ENCODE measurements at places on chromosomes 7 and 10.
A peak's percentile ranks its signal among the peaks of the same experiment; 100 is the strongest.

DNA sequence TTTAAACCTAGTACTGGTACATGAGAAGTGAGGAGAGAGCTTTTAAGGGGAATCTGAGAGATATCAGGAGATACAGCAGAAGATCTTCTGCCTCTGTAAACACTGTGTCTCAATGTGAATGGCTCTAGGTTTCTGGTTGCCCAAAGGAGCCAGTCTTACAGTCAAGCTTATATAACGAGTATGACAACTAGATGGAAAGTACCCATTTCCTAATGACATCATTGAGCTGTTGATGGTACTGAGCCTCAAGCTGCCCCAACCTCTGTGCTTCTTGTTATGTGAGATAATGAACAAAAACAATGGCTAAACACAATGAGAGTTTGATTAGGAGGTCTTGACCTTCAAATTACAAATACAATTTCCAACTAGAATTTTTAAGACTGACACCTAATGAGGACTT lies 451.5 kb downstream of the SORCS1 start:
- no peak for DNase-seq

DNA sequence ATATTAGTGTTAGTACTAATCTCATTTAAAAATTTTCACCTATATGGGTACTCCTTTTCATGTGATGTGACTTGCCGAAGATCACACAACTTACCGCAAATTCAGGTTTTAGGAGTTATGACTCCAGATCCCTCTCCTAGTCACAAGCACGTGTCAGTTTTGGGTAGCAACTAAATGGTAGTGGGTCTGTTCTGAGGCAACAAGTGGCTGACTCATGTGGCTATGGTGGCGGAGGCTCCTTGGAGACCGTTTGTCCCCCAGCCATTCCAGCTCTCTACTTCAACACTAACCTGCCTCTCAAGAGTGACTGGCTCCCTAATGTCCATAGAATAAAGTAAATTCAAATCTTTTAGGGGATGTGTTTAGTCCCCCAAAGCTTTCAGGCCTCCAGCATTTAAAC lies 39.5 kb downstream of the MRC1 start:
- DNase-seq: no peak

- no peak for DNase-seq
Observed at GRCh38 chr10:3294919-3295581, 122.5 kb upstream of the PITRM1 start.

GRCh38 chr10:126501828-126502227 lies 113.6 kb upstream of the ADAM12 start:
- no peak for DNase-seq

GRCh38 chr7:78435355-78435754 lies 636.8 kb downstream of the PHTF2 start:
- no peak for DNase-seq

GRCh38 chr7:122622682-122623081 lies 76.2 kb downstream of the RNF133 start:
- DNase-seq: no peak

GRCh38 chr10:5655121-5655520 lies 11.3 kb downstream of the ASB13 start:
- no peak for DNase-seq

DNA sequence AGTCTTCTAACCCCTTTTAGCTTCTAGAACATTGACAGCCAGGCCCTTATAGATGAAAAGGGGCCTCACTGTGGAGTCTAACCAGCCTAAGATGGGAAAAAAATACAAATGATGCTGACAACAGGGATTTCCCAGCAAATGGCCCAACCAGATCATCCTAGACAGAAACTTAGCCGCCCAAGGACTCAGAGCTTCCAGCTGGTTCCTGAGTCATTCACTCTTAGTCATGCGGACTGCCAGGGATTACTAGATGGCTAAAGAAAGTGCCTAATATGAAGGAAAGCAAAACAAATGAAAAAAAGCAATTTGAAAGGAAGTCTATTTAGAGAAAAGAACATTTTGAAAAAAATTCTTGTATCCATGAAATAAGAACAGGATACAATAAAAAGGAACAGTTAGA lies 23.7 kb downstream of the TSPAN14 start:
- DNase-seq: no peak

DNA sequence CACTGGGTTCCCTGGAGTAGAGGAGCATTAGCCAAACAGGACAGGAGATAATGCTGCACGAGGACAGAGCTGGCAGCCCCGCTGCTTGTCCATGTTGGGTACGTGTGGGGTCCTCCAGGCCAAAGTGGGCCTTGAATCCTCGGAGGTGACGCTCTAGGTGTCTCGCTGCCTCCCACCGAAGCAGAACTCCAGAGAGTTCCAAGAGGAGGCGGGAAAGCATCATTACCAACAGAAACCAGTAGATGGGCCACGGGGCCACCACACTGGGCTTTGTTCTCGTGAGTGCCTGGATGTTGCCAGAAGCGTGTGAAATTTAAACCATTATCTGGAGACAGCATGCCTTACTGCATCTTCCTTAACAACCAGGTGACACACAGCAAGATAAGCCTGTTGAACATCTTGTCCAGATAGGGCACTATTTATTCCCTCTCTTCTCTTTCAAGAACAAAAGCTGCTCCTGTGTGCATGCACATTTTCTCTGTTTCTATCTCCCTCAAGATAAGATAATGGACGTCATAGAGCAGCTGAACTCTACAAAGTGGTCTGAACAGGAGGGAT lies 56.8 kb downstream of the TNS3 start:
- no peak for DNase-seq

GRCh38 chr7:73648593-73649332 lies 18.9 kb upstream of the VPS37D start:
- no peak for DNase-seq

DNA sequence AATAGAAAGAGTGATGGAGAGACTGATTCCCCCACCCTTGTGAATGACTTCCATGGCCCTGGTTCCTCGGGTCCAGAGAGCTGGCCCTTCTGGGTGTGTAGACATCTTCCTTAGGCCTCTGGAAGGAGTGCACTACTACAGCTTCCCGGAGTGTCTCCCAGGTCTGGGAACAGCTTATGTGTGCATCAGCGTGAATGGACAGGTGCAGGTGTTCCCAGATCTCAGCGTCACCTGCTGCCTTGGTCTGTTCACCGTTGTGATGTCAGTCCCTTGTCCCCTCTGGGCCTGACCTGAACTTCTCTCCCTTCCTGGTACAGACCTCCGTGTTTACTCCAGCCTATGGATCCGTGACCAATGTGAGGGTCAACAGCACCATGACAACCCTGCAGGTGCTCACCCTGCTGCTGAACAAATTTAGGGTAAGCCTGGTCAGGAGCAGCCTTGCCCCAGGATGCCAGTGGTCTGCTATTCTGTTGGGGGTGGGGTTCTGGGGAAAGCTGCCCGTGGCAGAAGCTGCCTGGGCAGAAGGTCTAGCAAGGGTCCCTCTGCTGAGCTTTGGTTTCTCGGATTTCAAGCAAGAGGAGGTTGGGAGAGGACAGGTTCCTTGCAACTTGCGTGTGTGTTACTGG lies 10.5 kb upstream of the DEPP1 start:
- DNase-seq: no peak

DNA sequence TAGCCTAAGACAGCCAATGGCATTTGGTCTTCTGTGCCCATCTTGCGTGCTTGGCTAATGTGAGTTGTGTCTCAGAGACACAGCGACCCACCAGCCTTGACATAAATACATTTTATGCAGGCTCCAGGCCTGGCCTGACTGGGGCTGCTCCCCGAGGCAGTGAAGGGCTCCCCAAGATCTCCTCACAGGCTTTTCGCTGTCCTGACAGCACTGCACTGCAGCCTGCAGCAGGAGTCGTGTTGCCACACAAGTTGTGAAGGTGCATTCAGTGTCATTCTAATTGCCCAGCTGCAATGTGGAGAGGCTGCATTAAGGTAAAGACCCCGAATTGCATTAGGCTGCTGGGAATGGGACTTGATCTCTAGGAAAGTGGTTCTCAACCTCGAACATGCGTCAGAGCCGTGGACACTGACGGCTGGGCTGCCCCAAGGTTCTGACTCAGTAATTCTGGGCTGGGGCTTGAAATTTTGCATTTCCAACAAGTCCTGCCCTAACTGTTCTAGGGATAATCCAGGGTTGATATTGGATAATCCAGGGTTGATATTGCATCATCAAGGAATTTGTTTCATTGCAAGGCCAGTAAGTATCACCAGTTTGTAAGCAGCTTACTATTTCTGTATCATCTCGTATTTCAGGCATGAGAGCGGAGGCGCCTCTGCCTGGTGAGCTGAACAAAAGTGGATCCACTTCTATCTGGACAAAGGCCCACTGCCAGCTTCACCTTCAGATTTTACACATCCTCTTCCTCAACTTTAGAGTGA lies 108.7 kb upstream of the INSIG1 start:
- no peak for DNase-seq

DNA sequence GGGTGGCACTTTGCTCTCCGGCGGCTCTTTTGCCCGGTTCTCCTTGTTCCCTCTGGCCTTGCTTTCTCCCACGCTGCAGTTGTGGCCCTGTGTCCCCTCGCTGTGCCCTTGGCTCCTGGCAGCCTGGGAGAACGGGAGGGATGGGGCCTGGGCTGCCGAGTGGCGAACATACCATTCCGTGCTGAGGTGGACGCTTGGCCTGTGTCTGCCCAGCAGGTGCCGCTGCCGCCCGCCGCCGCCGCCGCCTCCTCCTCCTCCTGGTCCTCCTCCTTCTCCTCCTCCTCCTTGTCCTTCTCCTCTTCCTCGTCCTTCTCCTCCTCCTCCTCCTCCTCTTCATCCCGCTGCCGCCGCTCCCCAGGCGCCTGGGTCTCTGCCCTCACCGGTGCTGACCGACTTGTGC lies 36.0 kb downstream of the AGAP3 start:
- DNase-seq: no peak

GRCh38 chr7:98836811-98837629 lies 32.8 kb downstream of the TMEM130 start:
- peak; percentile 30 for DNase-seq

DNA sequence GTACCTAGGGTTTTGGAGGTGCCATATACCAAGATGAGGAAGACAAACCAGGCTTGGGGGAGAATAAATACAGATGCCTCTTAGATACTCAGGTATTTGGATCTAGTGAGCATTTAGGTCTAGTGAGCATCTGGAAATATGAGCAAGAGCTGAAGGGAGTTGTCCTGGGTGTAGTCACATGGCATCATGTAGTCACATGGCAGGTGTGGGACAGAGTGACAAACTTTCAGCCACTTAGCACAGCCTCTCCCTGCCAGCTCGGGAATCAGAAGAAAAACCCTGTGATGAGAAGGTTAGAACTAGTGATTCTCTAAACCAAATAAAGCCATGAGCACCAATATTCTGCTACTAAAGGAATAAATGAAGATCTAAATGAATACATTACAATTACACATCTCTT lies 24.3 kb downstream of the RGR start:
- DNase-seq: no peak

DNA sequence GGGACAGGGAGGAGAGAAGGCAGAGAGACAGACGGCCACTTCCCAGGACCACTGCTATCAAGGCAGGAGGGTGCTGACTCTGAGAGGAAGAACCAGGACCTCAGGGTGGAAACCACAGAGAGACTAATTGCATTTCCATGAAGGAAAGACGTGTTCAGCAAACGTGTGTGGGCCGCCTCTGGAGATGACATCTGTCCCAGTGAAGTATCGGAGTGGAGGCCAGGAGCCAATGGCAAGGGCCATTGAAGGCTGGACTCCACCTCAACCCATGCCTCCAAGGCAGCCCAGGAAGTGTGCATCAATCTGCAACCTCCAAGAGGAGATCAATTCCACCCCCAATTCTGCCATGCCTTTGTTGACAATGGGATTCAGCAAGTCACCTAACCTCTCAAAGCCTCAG lies 229.9 kb downstream of the USP6NL start:
- no peak for DNase-seq

DNA sequence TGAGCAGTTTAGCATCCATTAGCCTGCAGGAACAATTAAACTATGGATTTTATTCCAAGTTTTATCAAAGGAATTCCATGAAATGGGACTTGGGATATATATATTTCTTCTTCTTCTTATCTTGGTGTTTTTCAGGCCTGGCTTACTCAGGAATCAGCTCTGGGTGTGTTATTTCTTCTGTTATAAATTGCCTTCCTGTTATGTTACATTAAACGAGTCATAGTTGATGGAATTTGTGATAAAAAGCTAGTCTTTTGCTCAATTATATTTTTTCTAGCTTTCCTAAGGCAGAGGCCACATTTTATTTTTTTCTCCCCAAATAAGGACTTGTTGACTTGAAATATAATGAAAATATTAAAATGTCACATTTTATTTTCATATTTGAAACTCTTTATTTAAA lies 141.3 kb downstream of the EPC1 start:
- DNase-seq: no peak

- DNase-seq: no peak
Observed at GRCh38 chr10:102546606-102547320, 43.0 kb downstream of the SUFU start.

DNA sequence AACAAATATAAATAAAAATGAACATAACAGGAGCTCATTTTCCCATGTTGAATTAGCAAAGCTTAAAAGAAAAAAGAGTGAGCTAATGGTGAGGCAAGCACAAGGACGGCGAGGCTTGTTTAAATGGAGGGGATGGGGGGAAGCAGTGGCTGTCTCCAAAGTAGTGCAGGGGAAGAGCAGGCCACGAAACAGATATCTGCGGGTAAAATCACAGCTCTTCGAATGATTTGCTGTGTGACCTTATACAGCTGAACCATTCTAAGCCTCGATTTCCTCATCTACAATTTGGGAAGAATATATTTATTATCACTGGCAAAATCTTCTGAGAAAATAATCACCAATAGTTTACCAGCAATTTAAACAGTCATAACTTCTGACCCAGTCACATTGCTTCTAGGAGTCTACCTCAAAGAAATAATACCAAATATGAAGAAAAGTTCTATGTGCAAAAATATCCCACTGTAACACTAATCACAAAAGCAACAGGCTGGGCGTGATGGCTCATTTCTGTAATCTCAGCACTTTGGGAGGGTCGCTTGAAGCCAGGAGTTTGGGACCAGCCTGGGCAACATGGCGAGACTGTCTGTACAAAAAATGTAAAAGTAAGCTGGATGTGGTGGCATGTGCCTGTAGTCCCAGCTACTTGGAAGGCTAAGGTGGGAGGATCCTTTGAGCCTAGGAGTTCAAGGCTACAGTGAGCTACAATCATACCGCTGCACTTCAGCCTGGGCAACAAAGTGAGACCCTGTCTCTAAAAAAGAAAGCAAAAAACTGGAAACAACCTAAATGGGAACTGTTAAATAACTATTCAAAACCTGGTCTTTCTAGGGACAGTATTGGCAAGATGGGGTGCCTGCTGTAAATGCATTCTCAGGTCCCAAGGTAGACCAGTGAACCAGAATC lies 63.1 kb upstream of the ASAH2 start:
- no peak for DNase-seq

GRCh38 chr7:158809596-158809995 lies 19.7 kb downstream of the ESYT2 start:
- DNase-seq: no peak

Measured in NCI-H187 (cell line).